Caki2 (cell line): ENCODE measurements at places on chromosomes 1 and 21. TPM values are rescaled to one million over a fixed set of nuclear protein-coding genes. Genes with fewer than 3 reads are reported as not detected.

Gene MAP3K7CL
- 2.0 and 18.1 TPM in 2 replicates for total RNA-seq

Gene SPRR2G
- not detected in 2 replicates for total RNA-seq

Gene FAM78B
- total RNA-seq, result 0.68 TPM in 1 of 2 replicates, not detected in the other

Gene TACSTD2
- not detected in 2 replicates for total RNA-seq

Gene OPTC
- not detected in 2 replicates for total RNA-seq

Gene LHX8
- total RNA-seq, result not detected in 2 replicates

Gene SPRR3
- not detected in 2 replicates for total RNA-seq

Gene HJV
- total RNA-seq, result not detected in 2 replicates

Gene KRTAP7-1
- total RNA-seq, result not detected in 2 replicates

GRCh38 chr1:12012560-12013316, 6.6 kb upstream of the MIIP start:
- no peak for DNase-seq

GRCh38 chr1:214505134-214505533, 46.3 kb downstream of the PTPN14 start:
- DNase-seq, result no peak

DNA sequence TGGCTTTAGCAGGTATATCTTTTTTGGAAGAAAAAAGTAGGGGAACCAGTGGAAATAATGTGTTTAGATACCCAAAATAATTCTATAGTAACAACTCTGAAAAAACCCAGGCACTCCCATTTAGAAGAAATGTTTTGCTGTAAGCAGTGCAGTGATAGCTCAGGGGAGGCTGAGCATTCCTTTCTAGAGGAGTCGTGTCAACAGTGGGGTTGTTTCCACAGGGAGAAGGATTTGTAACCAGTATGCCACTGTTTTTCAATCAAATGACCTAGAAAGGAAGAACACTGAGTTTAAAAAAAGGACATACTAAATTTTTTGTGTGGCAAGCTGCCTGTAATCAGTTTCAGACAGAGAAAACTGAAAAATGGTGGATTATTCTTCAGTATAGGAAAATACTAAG, 2.4 kb downstream of the PGD start:
- DNase-seq, result no peak

DNA sequence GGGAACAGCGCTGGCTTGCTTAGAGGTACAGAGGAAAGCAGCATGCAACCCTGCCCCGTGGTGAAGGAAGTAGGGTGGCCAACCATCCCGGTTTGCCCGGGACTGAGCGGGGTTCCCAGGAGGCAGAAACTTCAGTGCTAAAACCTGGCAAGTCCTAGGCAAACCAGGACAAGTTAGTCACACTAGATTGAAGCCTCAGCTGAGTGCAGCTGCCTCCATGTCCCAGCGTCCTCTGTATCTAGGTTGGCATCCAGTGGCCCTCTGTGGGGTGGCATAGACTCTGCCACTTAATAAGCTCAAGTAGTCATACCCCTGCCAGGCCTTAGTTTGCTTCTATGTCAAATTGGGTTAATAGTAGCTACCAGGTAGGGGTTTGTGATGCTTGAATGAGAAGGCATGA, 67.1 kb downstream of the ATP2B4 start:
- DNase-seq, result no peak

DNA sequence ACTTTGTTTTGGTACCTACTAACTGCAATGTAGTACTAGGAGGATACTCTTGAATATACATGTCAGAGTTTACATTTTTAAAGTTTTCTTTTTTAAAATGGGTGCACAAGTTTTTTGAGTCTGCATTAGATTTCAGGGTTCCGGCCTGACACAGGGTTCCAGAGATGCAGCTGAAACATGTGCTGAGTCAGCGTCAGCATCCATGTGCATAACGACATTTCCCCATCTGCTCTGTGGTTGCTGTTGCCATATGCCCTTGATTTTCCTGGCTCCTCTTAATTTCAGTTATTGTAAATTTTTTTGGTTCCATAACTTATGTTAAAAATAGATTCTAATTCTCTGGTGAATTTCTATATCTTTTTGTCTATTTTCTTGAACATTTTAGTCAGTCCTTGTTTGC, 12.3 kb upstream of the METTL13 start:
- DNase-seq, result no peak

GRCh38 chr1:4650481-4650880, 3.9 kb upstream of the AJAP1 start:
- DNase-seq, result peak; percentile 88

DNA sequence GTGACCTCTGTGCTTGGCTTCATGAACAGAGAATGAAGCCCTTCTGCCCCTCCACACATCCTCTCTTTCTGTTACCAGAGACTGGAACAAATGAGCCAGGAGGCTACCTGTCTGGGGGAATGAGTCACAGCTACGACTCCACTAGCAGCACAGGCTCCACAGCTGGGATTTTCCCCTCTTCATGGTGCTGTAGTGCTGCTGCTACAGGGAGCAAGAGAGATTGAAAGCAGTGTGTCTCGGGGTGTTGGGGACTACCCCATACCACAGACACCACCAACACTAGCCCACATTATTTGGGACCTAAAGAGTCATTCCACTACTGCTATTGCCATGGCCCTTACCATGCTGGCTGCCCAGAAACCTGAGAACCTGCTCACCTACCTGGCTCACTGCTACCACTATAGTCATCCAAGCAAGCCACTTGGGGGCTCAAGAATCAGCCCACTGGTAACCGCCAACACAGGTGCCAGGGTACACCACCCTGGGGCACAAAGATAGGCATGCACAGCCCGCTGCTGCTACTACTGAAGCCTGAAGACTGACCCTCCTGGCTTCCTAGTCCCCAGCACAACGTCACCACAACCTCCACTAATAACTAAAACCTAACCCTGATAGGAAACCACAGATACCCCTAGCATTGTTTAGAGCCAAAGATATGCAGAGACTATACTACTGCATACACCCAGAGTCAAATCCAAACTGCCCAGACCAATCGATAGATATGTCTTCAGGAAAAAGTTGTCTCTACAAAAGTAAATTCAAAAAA, 17.7 kb downstream of the CD1E start:
- DNase-seq, result no peak

DNA sequence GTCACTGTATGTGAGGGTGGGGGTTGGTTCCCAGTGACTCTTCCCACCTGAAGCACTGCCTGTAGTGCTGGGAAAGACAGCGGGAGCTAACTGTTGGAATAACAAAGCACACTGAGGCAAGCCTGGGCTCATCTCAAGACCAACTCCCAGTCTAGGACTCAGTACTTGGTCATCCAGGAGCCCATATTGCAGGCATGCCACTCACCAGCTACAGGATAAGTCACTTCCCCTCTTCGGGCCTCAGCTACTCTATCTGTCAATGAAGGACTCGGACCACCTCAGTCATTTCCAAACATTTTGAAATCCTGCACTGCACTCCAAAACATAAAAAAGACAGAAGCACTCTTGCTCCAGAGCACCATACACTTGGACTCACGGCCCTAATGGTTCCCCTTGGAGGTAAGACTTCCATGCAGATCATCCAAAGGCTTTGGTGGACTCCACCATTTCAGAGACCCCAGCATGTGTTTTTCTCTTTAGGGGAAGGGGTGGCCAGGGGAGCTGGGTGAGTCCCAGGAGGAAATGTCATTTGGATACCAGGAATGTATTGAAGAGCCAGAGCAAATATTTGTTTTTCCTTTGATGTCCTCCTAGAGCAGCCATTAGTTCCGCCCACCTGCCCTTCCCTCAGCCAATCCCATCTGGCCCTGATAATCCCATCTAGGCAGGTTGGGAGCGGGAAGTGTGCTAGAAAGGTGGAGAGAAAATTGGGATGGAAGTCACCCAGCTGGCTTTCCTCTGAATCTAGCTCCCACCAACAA, 3.1 kb downstream of the NUAK2 start:
- peak; percentile 42 for DNase-seq

DNA sequence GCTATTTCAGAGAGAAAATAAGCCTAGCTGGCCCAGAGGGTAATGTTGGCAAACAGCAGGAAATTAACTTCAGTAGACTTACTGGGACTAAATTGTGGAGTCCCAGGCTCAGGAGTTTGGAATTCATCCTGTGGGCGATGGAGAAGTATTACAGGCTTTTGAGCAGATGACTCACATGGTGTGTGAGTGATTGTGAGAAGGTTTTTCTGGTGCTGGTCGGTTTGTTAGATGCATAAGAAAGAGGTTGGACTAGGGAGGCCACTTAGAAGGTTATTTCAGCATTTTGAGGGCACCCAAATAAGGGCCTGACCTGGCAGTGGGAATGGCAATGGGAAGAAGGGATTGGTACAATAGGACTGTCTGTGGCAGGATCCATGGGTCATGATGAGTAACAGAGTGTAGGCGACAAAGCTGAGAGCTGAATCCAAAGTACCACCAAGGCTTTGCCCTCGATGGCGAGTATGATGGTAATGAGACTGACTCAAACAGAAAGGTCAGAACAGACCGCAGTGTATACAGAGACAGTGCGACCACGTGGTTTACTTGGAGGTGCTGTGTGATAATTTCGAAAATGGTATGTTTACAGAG, 69.2 kb upstream of the KIF26B start:
- DNase-seq, result no peak

DNA sequence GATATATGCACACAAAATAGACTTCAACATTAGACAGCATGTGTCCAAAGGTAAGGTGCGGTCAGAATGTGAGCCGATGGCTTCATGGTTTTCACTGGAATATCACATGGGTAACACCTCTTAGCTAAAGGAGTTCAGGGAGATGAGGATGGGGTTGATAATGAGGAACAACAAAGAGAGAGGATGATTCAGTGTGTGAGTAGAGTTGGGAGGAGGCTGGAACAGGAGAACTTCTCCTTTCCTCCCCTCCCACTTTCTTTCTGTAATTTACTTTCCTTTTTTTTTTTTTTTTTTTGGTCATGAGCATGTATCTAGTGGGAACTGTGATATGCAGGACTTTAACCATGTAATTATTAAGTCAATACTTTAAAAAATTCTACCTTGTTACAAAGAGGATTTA, 99.4 kb downstream of the FASLG start:
- no peak for DNase-seq

DNA sequence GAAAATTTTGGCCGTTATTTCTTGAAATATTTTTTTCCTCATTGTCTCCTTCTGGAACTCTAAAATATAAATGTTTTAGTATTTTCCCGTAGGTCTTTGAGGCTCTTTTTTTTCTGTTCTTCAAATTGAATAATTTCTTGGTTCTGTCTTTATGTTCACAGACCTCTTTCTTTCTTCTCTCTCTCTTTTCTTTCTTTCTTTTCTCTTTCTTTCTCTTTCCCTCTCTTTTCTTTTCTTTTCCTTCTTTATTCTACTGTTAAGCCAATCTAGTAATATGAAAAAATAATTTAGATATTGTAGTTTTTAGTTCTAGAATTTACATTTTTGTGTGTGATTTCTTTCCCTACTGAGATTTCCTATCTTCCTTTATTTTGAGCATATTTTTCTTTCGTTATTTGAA, 30.1 kb downstream of the CLIC4 start:
- no peak for DNase-seq

- DNase-seq, result no peak
These were observed 519.7 kb upstream of the PRMT6 start for GRCh38 chr1:106536741-106537140.

- DNase-seq, result no peak
These were observed 21.1 kb downstream of the SNAP47 start for GRCh38 chr1:227756172-227756959.

GRCh38 chr1:3807769-3808168, 11.5 kb upstream of the LRRC47 start:
- no peak for DNase-seq

- no peak for DNase-seq
These were observed 183.8 kb upstream of the KCNK2 start for GRCh38 chr1:214898718-214899117.

GRCh38 chr1:43227143-43227764, 42.5 kb upstream of the TMEM125 start:
- peak; percentile 60 for DNase-seq

GRCh38 chr1:160451859-160452232, 51.5 kb downstream of the VANGL2 start:
- no peak for DNase-seq

- no peak for DNase-seq
These were observed 24.8 kb downstream of the ZNHIT6 start for GRCh38 chr1:85683292-85684025.

GRCh38 chr1:160161965-160162705, 10.7 kb downstream of the ATP1A4 start:
- DNase-seq, result no peak

DNA sequence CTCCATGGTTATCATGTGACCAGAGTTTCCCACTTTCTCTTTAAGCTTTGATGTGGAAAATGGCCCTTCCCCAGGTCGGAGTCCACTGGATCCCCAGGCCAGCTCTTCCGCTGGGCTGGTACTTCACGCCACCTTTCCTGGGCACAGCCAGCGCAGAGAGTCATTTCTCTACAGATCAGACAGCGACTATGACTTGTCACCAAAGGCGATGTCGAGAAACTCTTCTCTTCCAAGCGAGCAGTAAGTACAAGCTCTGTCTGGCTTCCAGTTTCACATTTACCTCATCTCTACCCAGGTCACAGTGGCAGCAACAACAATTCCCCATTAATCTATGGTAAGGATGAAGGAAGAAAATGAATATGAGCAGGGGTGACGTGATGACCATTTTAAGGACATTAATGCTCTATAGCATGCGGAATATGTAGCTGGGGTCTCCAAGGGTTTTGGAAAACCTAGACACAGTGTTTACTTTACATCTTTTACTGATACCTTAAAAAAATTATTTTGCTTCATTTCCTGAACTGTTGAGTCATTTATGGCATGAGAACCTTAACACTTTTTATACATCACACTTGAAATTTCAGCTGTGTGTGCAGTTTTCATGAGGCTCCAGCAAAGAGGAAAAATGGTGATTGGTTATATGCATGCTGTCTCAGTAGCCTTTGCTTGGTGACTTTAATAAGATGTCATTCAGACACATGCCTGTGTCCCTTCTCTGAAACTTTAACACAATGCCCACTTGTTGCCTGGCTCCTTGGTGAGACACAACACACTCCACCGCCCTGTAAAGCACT, 286.3 kb upstream of the SGIP1 start:
- DNase-seq, result no peak

- peak; percentile 89 for DNase-seq
These were observed 26.1 kb downstream of the ZP4 start for GRCh38 chr1:237864338-237865244.

GRCh38 chr1:195962051-195962450, 646.2 kb downstream of the KCNT2 start:
- no peak for DNase-seq

DNA sequence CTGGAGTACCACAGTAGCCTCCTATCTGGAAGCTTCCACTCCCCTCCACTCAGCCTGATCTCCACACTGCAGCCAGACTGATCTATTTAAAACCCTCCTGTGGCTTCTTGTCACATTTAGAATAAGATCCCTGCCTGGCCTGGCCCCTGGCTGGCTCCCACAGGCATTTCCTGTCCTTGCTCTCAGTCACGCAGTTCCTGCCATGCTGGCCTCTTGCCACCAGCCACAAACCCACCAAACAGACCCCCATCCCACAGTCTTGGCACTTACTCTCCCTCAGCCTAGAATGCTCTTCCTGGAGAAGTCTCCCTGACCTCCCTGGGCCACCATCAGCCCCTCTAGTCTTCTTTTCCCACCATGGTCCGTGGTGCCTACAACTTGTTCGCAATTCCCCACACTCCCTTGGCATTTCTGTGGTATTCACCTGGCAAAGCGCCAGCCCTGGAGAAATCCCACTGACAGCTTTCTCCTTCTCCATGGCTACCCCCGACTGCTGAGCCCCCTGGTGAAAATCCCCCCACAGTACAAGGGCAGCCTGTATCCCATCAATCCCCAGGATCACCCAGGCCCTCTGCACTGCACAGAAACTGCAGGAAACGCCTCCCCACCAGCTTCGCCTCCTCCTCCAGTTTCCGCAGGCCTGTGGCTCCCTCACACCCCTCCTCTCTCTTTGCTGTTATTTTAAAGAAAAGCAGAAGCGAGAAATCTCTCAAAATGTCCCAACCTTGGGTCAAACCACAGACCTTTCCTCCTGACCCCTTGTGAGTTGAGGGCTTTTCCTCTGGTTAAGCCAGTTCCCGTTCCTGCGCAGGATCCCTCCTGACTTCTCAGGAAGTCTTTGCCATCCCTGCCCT, 94.5 kb downstream of the SYT2 start:
- no peak for DNase-seq
